CD4-positive, alpha-beta T cell (primary cell): ENCODE measurements at places on chromosomes 2 and 18.

DNA sequence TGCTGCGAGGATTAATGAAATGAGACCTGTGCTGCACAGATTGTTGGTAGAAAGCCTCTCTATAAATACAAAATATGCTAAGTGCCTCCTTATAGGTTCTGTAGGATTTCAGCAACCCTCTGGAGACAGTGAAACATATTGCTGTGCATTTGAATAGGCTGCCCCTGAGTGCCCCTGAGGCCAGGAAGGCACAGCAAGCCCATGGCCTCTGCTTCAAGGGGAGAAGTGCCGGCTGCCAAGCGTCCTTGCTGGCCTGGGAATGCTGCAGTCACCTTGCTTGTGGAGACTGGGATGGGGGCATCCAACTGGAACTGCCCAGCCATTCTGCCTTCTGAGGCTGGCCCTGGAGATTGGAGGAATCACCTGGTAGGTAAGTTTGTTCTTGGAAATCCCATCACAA lies 397.2 kb upstream of the SMIM21 start:
- H3K4me3 ChIP-seq: no peak overlapping the region
- no peak overlapping the region for H3K27ac ChIP-seq
- no peaks in the 10 kb centered on the region for H3K36me3 ChIP-seq
- H3K4me1 ChIP-seq: no peaks in the 10 kb centered on the region

DNA sequence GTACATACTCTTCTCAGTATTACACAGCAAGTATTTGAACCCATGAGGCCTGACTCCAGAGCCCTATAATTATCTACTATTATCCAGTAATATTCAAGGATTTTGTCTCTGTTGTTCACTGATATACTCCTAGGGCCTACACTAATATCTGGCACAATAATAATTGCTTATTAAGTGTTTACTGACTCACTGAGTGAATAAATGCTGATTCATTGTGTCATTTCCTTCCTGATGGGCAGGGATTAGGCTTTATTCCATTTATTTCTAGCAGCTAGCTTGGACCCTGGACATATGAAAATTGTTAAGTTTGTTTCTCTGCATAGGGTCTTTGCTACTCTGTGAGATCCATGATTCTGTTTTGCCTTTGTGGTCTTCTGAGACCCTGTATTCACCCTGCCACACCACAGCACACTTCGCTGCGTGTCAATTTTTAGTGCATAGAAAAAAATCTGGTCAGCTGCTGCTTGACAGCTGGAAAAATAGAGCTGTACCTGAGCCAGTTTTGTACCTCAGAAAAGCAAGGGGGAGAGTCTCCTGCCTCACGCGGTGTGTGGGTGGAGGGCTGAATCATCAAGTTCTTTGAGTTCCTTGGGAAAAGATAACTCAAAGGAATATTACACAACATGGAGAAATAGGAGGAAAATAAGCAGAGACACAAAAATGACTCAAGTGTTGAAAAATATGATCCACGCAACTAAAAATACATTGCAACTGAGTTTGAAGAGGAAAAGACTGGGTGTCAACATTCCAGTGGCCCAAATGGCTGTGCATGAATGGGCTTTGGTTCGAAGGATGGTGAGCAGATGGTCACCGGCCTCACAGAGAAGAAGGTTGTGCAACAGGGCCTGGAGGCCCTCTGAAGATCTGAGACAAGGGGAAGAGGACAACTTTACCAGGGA lies 18.9 kb upstream of the DPP4 start:
- no peaks in the 10 kb centered on the region for H3K36me3 ChIP-seq
- no peaks in the 10 kb centered on the region for H3K27me3 ChIP-seq
- no peak overlapping the region for H3K27ac ChIP-seq
- peaks cover 3% of the 10 kb centered on the region for H3K4me1 ChIP-seq

DNA sequence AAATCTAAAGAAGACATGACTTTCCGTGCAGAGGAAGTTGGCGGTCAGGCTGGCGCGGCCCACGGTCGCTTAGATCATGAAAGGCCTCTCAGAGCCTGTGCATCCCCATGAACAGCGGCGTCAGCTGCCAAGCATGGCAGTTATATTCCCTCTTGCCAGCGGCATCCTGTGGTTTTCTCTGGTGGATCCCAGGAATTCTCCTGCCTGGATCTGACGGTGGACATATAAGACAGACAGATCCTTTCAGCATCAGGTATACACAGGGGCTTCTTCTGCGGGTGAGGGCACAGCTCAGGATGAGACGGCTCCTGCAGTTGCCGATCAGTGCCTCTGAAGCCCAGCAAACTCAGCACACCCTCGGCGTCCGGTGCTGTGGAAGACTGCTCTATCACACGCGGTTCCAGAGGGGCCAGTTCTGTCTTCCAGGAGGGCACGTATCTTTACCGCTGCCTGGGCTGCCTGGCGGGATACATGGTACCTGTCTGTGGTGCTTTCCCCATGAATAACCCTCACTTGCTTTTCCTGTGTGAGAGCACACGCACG lies 157.8 kb downstream of the LDLRAD4 start:
- H3K27me3 ChIP-seq: no peaks in the 10 kb centered on the region
- peaks cover 84% of the 10 kb centered on the region for H3K4me1 ChIP-seq
- peak; percentile 42 for DNase-seq
- peak overlapping the region; percentile 35 for H3K4me3 ChIP-seq
- H3K36me3 ChIP-seq: no peaks in the 10 kb centered on the region
- peak overlapping the region; percentile 89 for H3K27ac ChIP-seq

- no peak overlapping the region for H3K27ac ChIP-seq
- no peaks in the 10 kb centered on the region for H3K4me1 ChIP-seq
- H3K36me3 ChIP-seq: no peaks in the 10 kb centered on the region
- DNase-seq: no peak
- no peaks in the 10 kb centered on the region for H3K27me3 ChIP-seq
- no peak overlapping the region for H3K4me3 ChIP-seq
Measured at GRCh38 chr2:170862286-170862902, 45.7 kb downstream of the GAD1 start.

GRCh38 chr2:67048314-67048713 lies 348.8 kb upstream of the ETAA1 start:
- no peak for DNase-seq
- no peaks in the 10 kb centered on the region for H3K4me1 ChIP-seq
- no peak overlapping the region for H3K4me3 ChIP-seq
- no peaks in the 10 kb centered on the region for H3K27me3 ChIP-seq

GRCh38 chr2:113894156-113894743 lies 4.4 kb downstream of the ACTR3 start:
- no peaks in the 10 kb centered on the region for H3K27me3 ChIP-seq
- peaks cover 10% of the 10 kb centered on the region for H3K36me3 ChIP-seq
- no peak for DNase-seq
- H3K4me1 ChIP-seq: peaks cover 28% of the 10 kb centered on the region
- H3K4me3 ChIP-seq: peak overlapping the region; percentile 28
- peak overlapping the region; percentile 9 for H3K27ac ChIP-seq

- H3K36me3 ChIP-seq: no peaks in the 10 kb centered on the region
- no peak overlapping the region for H3K4me3 ChIP-seq
- no peak overlapping the region for H3K27ac ChIP-seq
- H3K27me3 ChIP-seq: peaks cover 32% of the 10 kb centered on the region
- DNase-seq: no peak
Measured at GRCh38 chr2:11541693-11542274, 7.9 kb downstream of the GREB1 start.

DNA sequence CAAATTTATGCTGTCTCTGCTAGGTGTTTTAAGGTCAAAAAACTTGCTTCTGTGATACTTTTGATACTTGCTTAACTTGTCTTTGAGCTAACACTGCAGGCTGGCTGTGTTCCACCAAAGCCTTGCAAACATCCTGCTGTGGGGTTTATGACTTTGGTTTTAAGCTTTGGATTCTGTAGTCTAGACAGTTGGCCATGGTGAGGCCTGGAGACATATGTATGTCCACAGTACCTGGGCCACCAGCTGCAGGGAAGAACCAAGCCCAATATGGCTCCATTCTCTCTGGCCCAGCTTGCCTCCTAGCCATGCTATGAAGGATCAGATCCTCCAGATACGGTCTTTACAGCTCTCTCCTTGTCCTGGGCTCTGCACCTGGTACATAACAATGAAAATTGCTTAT lies 113.9 kb downstream of the INO80D start:
- H3K27ac ChIP-seq: no peak overlapping the region
- H3K36me3 ChIP-seq: no peaks in the 10 kb centered on the region
- no peaks in the 10 kb centered on the region for H3K4me1 ChIP-seq
- no peak for DNase-seq
- H3K4me3 ChIP-seq: no peak overlapping the region
